D341Med (cell line): ENCODE measurements at places on chromosomes 12 and 14.
A peak's percentile ranks its signal among the peaks of the same experiment; 100 is the strongest.

GRCh38 chr12:106583242-106584103 lies 669 bp downstream of the RFX4 start:
- DNase-seq: peak; percentile 65

DNA sequence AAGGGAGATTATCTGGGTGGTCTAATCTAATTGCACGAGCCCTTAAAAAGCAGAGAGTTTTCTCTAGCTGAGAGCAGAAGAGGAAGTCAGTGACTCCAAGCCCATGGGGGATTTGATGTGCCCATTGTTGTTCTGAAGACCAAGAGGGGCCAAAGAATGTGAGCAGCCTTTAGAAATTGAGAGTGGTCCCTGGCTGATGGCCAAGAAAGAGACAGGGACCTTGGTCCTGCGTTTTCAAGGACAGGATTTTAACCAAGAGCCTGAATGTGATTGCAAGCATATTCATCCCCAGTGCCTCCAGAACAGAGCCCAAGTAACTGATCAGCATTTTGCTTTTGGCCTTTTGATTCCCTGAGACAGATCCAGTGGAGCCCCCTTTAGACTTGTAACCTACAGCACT lies 1353.9 kb downstream of the AACS start:
- no peak for DNase-seq

GRCh38 chr12:12016284-12017100 lies 54.2 kb upstream of the BCL2L14 start:
- no peak for DNase-seq

GRCh38 chr14:52033101-52033642 lies 35.7 kb downstream of the NID2 start:
- no peak for DNase-seq

DNA sequence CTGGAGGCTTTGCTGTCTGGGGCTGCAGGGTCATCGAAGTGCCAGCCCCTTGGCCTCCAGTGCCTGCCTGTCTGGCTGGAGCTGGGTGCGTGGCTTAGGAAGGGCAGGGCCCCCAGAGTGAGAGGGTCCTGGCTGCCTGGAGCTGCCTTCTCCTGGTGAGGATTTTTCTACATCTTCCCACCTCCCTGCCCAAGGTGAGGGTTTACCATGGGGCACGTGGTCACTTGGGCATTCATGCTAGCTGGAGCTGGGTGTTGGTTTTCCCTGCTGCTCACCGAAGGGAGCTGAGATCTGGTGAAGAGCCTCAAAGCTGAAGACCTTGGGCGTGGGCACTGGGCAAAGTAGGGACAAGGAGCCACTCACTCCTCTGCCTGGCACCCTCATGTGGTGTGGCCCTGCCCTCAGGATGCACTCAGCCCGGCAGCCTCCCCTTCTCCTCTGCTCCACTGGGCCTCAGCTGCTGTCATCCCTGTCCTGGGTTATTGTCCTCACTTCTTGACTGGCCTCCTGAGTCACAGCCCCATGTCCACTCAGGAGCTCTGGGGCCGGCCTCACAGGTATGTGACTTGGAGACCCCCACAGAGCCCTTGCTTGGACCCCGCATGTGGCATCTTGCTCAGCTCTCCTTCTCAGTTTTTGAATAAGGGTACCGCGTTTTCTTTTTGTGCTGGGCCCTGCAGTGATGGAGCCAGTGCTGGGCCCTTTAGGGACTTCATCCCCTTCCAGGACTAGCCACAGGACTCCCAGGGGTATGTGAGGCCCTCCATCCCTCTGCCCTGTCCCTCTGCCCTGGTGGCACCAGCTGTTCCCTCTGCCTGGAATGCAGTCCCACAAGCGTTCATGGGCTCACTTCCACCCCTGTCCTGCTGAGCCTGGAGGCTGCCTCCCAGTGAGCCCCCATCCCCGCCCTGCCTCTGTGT lies 1.6 kb downstream of the CEP170B start:
- DNase-seq: no peak

- no peak for DNase-seq
Measured at GRCh38 chr12:90905691-90906370, 49.1 kb downstream of the CCER1 start.

DNA sequence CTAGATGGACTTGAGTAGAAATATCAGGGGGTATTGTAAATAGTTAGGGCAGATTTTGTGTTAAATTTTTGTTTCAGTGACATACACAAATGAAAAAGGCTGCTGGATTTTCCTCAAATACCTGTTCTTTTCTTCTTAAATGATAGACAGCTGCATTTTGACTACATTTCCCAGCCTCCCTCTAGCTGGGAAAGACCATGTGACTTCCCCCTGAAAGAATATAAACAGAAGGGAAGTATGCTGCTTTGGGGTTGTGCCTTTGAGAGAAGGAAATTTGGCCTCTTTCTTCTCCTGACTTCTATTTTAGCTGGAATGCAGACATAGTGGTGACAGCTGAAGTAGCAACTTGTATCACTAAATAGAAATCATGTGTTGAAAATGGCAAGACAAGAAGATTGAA lies 476.1 kb upstream of the SYT1 start:
- DNase-seq: no peak

GRCh38 chr12:57874166-57875108 lies 27.9 kb upstream of the CTDSP2 start:
- no peak for DNase-seq

- DNase-seq: no peak
Measured at GRCh38 chr12:54463034-54463433, 10.4 kb downstream of the GTSF1 start.

GRCh38 chr12:80234667-80235066 lies 135.3 kb downstream of the OTOGL start:
- no peak for DNase-seq

- peak; percentile 51 for DNase-seq
Measured at GRCh38 chr14:59918824-59919569, 947 bp upstream of the LRRC9 start.

DNA sequence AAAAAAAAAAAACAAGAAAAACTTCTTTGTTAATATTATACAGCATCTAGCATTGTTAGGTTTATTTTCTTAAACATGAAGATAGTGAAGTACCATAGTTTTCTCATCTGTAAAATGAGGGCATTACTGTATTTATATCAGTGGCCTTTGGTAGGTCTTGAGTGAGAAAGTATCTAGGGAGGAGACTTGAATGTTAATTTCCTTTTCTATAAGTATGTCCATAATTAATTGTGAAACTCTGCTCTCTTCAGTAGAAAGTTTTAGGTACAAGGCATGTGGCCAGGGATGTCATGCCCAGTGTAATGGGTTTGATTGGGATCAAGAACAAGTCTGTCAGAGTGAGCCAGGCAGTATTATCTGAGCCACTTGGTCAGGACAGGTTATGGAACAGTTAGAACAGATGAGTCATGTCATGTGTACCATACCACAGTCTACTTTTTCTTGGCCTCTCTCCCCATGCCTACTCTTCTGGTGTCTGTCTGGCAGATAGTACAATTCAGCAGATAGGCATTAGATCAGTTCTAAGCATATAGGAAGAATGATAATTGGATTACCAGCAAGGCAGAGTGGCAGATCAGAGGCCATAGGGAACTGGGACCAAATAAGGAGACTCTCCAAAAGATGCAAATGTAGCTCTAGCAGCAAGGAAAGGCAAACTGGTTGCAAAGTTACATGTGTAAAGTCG lies 30.4 kb downstream of the FBXO34 start:
- no peak for DNase-seq

DNA sequence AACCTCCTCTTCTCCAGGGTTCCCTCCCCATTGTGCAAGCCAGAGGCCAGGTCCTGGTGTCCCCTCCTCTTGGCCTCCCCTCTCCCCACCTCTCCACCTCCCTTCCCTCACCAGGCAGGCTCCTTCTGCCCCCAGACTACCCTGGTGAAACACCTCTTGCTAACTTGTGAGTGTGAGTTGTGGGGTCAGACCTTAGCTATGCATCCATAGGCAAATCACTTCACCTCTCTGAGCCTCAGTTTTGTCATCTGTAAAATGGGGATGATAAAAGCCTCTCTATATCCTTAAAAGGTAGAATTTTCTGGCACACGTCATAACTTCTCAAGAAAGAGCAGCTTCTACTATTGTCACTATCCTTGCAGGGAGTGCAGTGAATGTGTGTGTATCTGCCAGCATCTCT lies 7.9 kb upstream of the DIO3 start:
- DNase-seq: no peak

- DNase-seq: no peak
Measured at GRCh38 chr12:120206228-120206627, 5.3 kb upstream of the RPLP0 start.

GRCh38 chr14:104109731-104110361 lies 24.3 kb downstream of the ASPG start:
- DNase-seq: no peak

- peak; percentile 55 for DNase-seq
Measured at GRCh38 chr12:102350070-102350469, 130.3 kb downstream of the IGF1 start.

- DNase-seq: no peak
Measured at GRCh38 chr14:36317650-36318049, 2.8 kb downstream of the MBIP start.

DNA sequence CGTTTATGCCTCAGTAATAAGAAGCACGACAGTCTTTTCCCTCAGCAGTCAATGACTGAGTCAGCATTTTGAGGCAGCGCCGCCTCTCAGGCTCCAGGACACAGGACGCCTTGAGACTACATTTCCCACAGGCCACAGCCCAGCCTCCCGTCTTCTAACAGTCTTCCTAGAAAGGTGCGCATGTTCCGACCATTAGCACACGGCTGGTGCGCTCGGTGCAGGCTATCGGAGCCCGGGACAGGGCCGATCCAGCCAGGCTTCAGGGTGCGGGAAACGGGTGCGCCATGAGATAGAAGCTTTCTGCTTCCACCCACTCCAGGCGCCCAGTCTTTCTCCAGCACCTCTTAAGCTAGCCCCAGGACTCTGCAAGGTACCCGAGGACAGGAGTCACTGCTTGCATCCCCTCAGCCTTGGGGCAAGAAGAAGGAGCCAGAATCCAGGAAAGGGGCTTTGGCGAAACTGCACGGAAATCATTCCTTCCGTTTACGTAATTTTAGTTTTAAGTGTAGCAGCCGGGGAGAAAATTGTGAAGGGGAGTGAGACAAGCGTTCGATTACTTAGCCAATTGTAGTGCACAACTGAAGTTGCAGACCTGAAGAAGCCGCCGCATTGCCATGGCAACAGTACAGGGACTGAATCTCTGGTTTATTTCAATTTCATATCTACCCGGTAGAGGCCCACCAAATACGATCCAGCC lies 54.0 kb downstream of the ZNF641 start:
- DNase-seq: no peak

- no peak for DNase-seq
Measured at GRCh38 chr14:65462411-65462810, 49.9 kb downstream of the FUT8 start.

GRCh38 chr14:39038542-39038941 lies 64.5 kb downstream of the SEC23A start:
- DNase-seq: no peak

DNA sequence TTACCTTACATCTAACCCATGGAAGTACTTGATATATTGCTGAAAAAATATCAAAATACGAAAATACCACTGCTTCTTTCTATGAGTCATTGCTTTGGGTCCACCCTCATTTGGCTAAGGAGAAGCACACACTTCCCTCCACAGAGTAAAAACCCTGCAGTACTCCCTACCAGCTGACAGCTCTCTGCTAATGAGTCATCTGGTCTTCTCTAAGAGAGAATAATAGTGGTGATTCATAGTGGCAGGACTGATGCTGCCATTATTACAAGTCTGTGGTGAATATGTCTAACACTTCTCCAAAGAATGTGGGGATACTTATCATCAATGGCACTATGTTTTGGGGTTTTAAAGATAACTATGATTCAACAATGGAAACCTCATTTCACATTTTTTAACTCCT lies 90.7 kb downstream of the PPFIA2 start:
- DNase-seq: no peak

GRCh38 chr12:12460935-12461922 lies 101.4 kb downstream of the DUSP16 start:
- no peak for DNase-seq

GRCh38 chr14:100828031-100828769 lies 2.3 kb downstream of the MEG3 start:
- DNase-seq: peak; percentile 54

DNA sequence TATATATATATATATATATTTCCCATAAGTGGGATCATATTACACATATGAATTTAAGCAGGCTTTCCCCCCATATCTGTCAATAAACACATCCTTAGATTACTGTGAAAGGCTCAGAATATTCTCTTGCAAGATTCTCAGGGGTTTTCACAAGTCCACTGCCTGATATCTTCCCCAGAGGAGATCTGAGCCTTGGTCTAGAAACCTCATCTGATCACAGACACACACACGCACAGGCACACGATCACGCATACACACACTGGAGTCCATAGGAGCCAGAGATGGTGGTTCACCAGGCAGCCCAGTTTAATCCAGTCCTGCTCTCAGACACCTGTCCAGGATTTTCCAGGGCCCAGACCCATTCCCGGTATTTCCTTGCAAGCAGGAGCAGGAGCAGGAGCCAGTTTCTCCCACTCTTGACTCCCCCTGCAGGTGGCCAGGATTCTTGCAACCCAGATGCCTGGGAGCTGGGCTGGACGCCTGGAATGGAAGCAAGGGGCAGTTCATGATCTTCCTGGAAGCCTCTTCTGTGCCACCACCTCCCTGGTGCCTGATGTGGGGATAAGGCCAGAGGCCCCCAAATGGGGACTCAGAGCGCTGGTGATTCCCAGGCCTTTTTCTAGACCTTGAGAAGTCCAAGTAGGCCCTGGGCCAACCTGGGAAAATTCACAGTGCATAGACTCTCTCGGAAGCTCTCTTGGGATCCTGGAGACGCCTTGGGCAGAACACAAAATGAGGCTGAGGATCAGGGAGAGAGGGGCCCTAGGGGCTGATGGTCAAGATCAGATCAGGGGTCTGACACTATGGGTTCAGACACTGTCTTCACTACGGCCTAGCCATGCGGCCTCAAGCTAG lies 16.5 kb upstream of the KRT78 start:
- peak; percentile 87 for DNase-seq

DNA sequence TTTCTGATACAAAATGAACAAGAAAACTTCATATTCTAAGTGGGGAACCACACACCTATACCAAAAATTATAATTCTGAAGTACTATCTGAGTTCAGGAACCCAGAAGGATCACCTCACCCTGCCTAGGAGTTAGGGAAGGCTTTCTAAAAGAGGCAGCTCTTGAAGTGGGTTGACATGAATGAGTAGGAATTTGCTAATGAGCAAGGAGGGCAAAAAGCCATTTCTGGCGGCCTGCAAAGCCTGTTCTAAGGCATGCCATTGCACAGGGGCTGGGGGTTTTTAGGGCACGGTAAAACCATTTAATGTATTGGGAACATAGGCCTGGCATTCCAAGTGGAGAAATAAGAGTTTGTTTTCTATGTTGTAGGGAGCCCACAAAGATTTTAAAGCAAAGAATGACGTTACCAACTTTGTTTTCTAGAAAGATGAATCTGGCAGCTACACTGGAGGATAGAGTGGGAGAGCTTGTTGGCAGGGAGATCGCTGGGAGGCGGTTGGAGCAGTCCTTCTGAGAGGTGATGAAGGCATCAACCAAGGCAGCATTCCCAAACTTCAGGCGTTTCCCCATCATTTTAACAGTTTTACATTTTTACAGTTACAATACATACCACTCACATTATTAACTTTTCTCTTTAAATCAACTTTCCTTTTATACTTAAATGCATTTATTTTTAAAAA lies 14.1 kb downstream of the IFT43 start:
- no peak for DNase-seq

GRCh38 chr12:13090054-13090453 lies 13.4 kb downstream of the GSG1 start:
- DNase-seq: no peak
